ENCODE measurements at places on chromosomes 3 and 15. TPM values are rescaled to one million over a fixed set of nuclear protein-coding genes. Genes with fewer than 3 reads are reported as not detected.

The NMB gene
- 0.66 TPM for total RNA-seq

The C3orf22 gene
- total RNA-seq: not detected

The UBAP1L gene
- total RNA-seq: 2.2 TPM

The NEK10 gene
- 1.5 TPM for total RNA-seq

The CILP gene
- not detected for total RNA-seq

The FGF7 gene
- total RNA-seq: 60.8 TPM

Data from placental pericyte (primary cell).